ENCODE measurements at places on chromosomes 7 and 10. TPM values are rescaled to one million over a fixed set of nuclear protein-coding genes. Genes with fewer than 3 reads are reported as not detected.

PRXL2A gene
- 11.9 TPM for total RNA-seq

DNA sequence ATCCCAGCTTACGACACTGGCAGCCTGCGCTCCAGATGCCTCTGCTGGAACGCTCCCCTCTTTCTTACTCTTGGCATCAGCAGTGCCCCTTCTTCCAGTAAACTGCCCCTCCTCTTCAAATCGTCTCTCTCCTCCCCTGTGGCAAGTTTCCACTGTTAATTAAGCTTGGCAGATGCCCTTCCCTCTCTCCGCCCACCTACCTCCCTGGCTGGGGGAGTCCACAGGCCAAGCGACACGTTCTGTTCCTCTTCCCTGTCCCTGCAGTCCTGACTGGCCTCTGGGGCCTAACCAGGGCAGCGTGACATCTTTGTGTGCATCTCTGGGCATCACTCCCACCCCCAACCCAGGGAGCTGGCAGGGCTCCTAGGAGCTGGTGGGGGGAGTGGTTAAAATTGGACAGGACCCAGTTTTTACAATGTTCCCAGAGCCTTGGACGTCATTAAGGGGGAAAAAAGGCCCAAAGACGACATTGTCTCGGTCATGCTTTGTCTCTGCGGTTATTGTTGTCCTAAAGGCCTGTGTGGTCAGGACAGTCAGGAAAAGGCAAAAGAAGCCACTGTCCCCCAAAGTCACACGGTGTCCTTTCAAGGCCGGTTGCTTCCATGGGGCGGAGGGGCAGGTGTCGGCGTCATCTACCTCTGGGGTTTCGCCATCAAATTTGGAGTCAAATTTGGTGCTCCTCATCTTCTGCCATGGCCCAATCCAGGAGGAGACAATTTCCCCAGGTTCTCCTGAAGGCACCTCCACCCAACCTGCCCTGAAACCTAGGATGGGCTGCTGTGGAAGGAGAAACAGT, 54.2 kb downstream of the DLG5 start:
- DNase-seq = no peak
- no peaks in the 10 kb centered on the region for H3K36me3 ChIP-seq
- H3K27ac ChIP-seq = no peak overlapping the region
- H3K27me3 ChIP-seq = peaks cover 4% of the 10 kb centered on the region
- H3K4me1 ChIP-seq = peaks cover 10% of the 10 kb centered on the region
- no peak overlapping the region for H3K4me3 ChIP-seq

- no peaks in the 10 kb centered on the region for H3K36me3 ChIP-seq
- H3K4me3 ChIP-seq = no peak overlapping the region
- no peak overlapping the region for H3K27ac ChIP-seq
- H3K4me1 ChIP-seq = no peaks in the 10 kb centered on the region
Measured at GRCh38 chr10:47140761-47141348, 159.1 kb upstream of the GDF10 start.

- no peak for DNase-seq
- H3K4me3 ChIP-seq = no peak overlapping the region
- no peaks in the 10 kb centered on the region for H3K27me3 ChIP-seq
Measured at GRCh38 chr7:11369696-11370095, 396.0 kb downstream of the PHF14 start.

- no peak overlapping the region for H3K27ac ChIP-seq
- peaks cover 6% of the 10 kb centered on the region for H3K27me3 ChIP-seq
- no peaks in the 10 kb centered on the region for H3K4me1 ChIP-seq
- no peak overlapping the region for H3K4me3 ChIP-seq
Measured at GRCh38 chr7:130153211-130153908, 51.8 kb downstream of the TMEM209 start.

- H3K36me3 ChIP-seq = no peaks in the 10 kb centered on the region
- H3K4me1 ChIP-seq = no peaks in the 10 kb centered on the region
- H3K4me3 ChIP-seq = no peak overlapping the region
- DNase-seq = no peak
Measured at GRCh38 chr10:42477170-42477569, 161.2 kb downstream of the ZNF33B start.

Data from activated T-helper 1 cell treated with anti-CD3 and anti-CD28 coated beads, Interleukin-12 subunit alpha, Interleukin-12 subunit beta, Interleukin-2, Interleukin-4 antibody, amounts not matched to agents 30 ng/mL and 10 ng/mL and 1 ng/mL, durations not matched to agents 14 hours and 24 hours and 36 hours (primary cell).